ENCODE measurements at places on chromosomes 16 and 17.
A peak's percentile ranks its signal among the peaks of the same experiment; 100 is the strongest.

GRCh38 chr17:14331225-14331981 lies 30.5 kb downstream of the HS3ST3B1 start:
- DNase-seq: no peak

DNA sequence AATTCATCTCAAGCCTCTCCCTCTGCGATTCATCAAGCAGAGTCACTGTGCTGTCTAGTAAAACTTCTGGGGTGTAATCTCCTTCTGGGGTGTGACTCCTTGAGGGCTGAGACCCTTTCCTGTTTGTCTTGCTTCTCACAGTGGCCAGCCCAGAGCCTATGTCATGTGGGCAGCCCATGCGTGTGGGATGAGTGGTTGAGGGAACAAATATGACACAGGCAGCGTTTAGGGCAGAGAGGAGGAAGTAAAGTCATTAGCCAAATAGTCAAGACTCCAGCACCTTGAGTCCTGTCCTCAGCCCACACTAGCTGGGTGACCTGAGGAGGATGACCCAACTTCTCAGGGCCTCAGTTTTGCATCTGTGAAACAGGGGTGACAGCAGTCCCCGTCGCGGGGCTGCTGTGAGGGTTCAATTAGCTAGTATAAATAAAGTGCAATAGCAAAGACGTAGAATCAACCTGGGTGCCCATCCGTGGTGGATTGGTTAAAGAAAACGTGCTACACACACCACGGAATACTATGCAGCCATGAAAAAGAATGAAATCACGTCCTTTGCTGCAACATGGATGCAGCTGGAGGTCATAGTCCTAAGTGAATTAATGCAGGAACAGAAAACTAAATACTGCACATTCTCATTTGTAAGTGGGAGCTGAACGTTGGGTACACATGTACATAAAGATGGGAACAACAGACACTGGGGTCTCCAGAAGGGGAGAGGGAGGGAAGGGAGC lies 4.5 kb upstream of the ITGAX start:
- no peak for DNase-seq

- no peak for DNase-seq
Measured at GRCh38 chr16:5505091-5505887, 407.7 kb upstream of the EEF2KMT start.

DNA sequence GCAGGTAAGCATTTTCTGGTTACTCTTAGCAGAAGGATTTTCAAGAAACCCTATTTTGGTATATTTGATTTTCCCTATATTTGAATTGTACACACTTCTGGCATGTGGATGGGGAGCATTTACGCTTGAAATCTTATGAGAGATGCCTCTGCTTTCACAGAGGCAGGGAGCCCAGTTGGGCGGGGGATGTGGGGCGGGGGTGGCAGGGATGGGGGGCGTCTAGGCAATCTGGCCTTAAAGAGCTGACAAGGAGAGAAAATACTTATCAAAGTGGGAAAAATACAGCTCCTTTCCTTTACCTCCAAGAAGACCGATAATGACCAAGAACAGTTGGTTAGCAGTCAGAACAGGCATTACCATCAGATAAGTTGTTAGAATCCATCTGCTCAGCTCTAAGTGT lies 79.1 kb upstream of the NUDT7 start:
- DNase-seq: no peak

- DNase-seq: no peak
Measured at GRCh38 chr16:28602529-28602928, 5.7 kb upstream of the SULT1A2 start.

DNA sequence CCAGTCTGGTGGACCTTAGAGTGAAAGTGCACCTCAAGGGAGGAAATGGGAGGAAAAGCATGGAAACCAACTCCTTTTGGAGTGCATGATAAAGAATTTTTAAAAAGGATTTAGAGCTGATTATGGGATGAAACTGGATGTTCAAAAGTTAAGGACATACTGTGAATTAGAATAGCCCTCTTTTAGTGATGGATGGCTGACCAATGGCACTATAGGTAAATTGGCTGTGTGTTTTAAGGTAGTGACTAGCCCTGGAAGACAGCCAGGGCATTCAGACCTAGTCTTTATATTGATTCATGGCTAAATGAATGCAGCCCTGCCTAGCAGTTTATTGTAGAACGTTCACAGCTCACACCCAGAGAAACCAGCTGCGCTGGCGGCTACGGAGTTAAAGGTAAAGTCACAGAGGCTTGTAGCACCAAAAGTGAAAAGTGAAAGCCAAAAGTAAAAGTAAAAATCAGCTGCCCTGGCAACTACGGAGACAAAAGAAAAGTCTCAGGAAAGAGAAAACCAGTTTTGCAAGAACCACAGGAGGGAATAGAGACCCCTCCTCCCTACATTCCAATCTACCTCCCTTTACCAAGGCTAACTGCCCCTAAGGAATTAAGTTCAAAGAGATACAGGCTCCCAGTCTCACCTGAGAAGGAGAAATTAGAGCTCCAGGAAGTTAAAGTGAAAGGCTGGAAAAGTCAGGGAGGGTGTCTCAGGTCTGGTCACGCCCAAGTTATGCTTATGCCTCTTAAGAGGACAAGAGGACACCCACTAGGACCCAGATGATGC lies 21.8 kb downstream of the ACSM1 start:
- peak; percentile 21 for DNase-seq

DNA sequence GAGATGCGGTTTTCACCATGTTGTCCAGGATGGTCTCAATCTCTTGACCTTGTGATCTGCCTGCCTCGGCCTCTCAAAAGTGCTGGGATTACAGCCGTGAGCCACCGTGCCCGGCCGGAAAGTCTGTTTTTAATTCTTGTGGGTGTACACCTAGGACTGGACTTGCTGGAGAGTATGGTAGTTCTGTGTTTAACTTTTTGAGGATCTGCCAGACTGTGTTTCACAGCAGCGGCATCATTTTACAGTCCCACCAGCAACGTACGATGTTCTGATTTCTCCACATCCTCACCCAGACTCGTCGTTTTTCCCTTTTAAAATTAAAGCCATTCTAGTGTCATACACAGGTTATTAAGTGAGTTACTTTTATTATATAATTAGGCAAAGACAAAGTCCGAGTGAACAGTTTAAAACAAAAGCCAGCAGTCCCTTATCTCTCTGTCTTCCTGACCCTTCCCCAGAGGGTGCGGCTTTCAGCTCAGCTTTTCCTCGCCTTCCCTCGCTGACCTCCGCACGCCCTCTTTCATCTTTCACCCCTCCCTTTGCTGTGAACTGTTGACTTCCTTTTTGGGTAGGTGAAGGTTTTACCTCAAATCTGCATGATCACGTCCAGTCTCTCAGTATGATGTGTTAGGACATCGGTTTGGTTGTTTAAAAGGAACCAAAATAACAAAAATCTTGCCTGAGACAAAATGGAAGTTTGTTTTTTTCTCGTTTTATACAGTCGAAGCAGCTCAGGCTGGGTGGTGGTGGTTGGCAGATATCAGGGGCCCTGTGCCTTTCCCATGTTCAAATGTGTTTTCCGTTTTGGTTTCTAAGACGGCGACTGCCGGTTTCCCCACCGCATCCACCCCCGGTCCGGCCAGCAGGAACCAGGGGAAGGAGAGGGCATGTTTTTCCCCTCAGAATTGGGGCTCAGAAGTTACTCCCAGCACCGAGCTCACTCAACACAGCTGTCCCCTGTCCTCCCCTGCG lies 18.0 kb downstream of the FAM234A start:
- DNase-seq: peak; percentile 38

DNA sequence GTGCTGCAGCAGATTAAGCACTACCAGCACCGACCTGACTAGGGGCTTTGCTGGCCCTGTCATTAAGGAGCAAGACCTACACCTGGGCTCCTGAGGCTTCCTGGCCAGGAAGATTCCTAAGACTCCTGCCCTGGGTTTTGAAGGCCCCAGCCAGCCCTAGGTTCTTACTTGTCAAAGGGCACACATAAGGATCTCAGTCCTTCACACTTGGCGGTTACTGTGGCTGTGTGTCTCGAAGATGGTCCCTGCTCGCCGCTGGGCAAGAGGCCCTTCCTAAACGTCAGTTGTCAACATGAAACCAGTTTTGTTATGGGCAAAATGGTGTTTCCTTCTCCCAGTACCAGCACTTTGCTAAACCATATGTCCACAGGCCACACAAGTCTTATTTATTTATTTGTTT lies 470.6 kb downstream of the TOX3 start:
- DNase-seq: no peak

- DNase-seq: no peak
Measured at GRCh38 chr16:67764158-67764667, 42.1 kb downstream of the RANBP10 start.

GRCh38 chr17:57211543-57211942 lies 44.8 kb upstream of the MSI2 start:
- DNase-seq: no peak

DNA sequence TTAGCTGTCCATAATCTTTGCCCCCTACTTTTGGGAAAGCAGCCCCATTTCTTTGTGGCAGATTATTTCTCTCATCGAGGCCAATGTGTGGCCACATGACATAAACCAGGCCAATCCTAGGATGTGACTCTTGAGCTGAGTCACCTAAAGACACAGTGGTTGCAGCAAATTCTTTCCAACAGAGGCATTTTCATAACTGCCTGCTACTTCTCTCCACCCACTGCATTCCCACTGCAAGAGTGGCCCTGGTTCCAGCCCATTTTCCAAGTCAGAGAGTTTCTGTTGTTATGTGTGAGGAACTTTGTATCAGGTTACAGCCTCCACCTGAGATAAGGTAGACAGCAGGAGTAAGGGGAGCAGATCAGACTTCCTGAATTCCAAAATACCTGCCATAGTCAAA lies 195.2 kb downstream of the RGS9 start:
- DNase-seq: no peak

- no peak for DNase-seq
Measured at GRCh38 chr17:50312308-50312707, 33.6 kb upstream of the XYLT2 start.

Measured in CD8-positive, alpha-beta memory T cell (primary cell).